ENCODE measurements at places on chromosomes 2 and 18.

- DNase-seq = peak; percentile 49
These were observed 23.3 kb upstream of the SIX3 start for GRCh38 chr2:44918095-44918775.

- DNase-seq = no peak
These were observed 3.0 kb downstream of the BUB1 start for GRCh38 chr2:110674620-110675555.

DNA sequence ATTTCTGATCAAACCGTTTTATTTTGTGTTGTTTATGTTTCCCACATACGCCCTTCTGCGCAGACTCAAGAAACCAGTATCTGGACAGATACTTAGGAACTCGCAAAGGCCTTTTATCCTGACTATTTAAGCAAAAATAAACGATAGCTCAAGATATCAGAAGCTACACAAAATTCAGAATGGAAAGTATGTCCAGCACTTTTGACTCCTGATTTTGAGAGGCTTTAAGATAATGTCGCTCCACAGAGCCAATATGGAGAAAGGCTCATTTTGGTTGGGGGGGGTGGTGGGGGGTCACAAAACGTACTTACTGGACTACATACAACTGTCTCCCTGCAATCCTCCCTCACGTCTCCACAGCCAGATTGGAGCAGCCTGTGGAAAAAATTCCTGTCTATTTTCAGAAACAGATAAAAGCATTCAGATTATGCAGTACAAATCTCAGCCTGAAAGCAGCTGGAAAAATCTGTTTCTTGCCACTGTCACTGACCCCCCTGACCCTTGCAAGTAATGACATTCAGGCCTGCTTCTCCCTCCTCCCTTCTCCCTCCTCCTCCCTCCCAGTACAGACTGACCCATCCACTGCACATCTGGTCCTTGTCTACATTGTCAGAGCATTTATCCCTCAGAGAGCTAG, 34.9 kb upstream of the LCLAT1 start:
- DNase-seq = no peak

GRCh38 chr2:178152542-178152941, 40.3 kb downstream of the RBM45 start:
- DNase-seq = no peak

- no peak for DNase-seq
These were observed 39.4 kb upstream of the CTDP1 start for GRCh38 chr18:79640064-79640672.

DNA sequence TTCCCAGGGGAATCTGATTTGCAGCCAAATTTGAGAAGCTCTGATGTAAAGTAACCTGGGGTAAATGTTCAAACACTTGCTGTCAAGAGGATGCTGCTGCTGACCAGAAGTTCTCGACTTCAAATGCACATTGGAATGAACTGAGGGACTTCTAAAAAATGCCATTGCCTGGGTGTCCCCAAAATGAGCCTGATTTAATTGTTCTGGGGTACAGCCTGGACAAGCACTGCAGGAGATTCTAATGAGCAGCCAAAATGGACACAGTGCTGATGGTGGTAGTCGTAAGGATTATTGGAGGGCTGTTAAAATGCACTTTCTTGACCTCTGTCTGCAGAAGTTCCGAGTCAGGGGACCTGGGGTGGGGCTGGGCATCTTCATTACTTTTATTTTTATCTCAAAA, 49.5 kb downstream of the LIPG start:
- DNase-seq = no peak

DNA sequence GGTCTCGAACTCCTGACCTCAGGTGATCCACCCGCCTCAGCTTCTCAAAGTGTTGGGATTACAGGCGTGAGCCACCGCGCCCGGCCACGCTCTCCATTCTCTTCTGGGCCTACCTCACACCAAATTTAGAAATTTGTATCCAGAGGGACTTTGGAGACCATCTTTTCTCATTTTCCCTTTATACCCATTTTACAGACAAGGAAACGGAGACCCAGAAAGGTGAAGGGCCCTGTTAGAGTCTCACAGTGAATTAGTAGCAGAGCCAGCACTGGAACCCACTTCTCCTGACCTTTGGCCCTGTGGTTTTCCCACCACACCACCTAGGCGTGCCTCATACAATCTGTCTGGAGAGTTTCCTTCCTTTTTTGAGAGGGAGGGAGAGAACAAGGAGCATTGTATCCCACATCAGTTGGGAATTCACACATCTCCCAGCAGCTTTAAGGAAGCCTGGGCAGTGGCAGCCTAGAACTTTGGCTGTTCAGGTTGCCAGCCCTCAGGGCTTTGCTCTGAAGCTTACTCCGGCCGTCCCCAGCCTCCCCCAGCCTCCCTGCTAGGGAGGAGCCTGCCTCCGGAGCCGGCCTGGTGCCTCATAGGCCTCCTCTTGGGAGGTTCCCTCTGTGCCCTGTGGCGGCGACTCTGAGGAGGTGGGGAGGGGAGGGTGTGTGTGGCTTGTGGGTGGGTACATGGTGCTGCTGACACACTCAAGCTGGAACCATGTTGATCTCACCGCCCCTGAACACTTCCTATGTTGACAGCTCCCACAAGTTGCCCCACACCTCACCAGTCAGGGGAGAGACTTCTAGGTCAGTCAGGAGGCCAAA, 13.8 kb downstream of the FOSL2 start:
- no peak for DNase-seq

- no peak for DNase-seq
These were observed 24.5 kb upstream of the MYO1B start for GRCh38 chr2:191220671-191221070.

DNA sequence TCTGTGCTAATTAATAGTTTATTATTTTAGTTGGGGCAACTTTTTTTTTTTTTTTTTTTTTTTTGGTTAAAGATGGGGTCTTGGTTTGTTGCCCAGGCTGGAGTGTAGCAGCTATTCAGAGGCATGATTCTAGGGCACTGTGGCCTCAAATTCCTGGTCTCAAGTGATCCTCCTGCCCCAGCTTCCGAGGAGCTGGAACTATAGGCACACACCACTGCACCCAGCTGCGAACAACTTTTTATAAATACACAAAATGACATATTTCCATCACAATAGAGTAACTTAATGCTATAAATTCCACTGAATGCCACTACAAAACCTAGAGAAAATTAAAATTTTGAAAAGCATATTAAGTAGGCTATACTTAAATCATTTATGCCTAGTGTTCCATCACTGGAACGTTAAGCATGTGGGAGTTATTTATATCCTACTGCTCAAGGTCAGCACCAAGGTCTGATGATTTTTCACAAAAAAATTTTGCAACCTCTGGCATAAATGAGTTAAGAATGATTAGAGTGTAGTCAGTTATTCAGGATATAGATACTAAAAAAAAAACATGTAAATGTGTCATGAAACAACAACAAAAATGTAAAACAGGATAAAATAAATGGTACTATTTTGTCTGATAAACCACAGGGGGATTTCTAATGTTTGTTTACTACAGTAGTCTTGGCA, 46.8 kb downstream of the GFPT1 start:
- DNase-seq = no peak

GRCh38 chr2:168185583-168186274, 61.7 kb downstream of the STK39 start:
- no peak for DNase-seq

- no peak for DNase-seq
These were observed 174.1 kb downstream of the UXS1 start for GRCh38 chr2:106020032-106020431.

DNA sequence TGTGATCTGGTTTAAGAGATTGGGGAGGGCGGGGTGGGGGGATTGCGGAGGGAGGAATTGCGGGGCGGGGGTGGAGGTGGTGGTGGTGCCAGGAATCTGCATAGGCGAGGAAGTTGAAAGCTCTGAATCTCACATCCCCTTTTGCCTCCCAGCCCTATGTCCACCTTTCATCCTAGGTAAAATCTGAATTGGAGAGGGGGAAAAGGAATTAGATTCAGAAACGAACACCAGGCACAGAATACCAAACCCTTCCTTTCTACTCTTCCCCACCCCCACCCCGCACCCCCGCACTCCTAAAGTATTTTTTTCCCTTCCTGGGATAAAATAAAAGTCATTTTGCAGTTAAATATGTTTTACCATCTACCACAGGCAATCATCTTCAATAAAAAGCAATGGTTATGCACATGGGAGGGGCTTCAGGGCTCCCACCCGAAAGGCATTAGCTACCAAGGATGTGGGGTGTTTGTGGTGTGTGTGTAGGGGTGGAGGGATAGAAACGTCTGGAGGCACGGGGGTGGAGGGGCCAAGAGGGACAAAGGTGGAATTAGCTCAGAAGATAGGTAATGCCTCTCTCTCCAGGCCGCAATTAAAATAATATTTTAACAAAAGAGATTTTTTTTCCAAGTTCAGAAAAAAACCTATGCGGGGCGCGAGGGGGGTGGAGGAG, 1.8 kb downstream of the IGFBP5 start:
- no peak for DNase-seq

DNA sequence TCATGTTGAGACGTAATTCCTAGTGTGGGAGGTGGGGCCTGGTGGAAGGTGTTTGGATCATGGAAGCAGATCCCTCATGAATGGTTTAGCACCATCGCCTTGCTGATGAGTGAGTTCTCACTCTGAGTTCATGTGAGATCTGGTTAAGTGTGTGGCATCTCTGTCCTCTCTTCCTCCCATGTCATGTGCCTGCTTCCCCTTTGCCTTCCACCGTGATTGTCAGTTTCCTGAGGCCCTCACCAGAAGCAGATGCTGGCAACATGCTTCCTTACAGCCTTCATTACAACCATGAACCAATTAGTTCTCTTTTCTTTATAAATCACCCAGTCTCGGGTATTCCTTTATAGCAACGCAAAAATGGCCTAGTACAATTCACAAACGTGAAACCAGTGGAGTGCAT, 14.6 kb upstream of the MCM6 start:
- no peak for DNase-seq

- no peak for DNase-seq
These were observed 7.2 kb downstream of the RBFA start for GRCh38 chr18:80041424-80041823.

- peak; percentile 13 for DNase-seq
These were observed 248.9 kb upstream of the THUMPD2 start for GRCh38 chr2:40027968-40028367.

GRCh38 chr2:30701782-30702181, 105.5 kb downstream of the CAPN13 start:
- no peak for DNase-seq

DNA sequence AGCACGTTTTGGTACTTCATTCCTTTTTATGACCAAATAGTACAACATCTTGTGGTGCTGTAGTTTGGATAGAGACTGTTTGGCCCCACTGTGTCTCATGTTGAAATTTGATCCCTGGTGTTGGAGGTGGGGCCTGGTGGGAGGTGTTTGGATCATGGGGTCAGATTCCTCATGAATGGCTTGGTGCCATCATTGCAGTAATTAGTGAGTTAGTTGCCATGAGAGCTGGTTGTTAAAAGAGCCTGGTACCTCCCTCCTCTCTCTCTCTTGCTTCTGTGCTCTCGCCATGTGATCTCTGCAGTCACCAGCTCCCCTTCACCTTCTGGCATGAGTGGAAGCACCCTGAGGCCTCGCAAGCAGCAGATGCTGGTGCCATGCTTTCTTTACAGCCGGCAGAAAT, 50.9 kb downstream of the NCAPH start:
- no peak for DNase-seq

- no peak for DNase-seq
These were observed 307.7 kb downstream of the STK39 start for GRCh38 chr2:167939514-167940345.

DNA sequence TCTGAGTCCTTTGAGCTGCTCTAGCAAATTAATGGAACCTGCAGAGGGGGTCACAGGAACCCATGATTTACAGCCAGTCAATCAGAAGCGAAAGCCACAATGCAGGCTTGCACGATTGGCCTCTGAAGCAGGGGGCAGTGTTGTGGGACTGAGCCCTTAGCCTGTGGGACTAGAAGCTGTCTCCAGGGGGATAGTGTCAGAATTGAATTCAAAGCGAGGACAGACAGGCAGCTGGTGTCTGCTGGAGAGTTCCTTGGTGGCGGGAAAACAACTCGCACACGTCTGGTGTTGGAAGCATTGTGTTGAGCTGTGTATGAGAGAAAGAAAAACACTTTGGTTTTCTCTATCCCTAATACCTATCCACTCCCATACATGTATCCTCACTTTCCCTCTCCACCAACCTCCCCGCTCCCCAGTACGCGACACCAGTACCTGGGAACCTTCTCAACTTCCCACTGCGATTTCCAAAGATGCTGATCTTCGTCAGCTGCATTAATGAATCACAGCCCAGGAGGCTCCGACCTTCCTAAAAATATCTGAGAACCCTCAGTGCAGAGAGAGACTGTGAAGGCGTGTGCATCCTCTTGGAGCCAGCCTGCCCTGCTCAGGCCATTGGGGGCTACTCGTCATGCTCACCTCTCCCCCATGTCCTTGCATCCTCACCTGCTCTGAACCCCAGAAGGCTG, 88.2 kb downstream of the HS1BP3 start:
- no peak for DNase-seq

GRCh38 chr2:386406-387103, 98.7 kb upstream of the ALKAL2 start:
- DNase-seq = no peak

Data from PC-9 (cell line).